ENCODE measurements at places on chromosomes 16 and 17. TPM values are rescaled to one million over a fixed set of nuclear protein-coding genes. Genes with fewer than 3 reads are reported as not detected.

- DNase-seq: peak; percentile 53
- peaks cover 7% of the 10 kb centered on the region for H3K36me3 ChIP-seq
- H3K4me1 ChIP-seq: peaks cover 21% of the 10 kb centered on the region
- H3K4me3 ChIP-seq: no peak overlapping the region
- no peaks in the 10 kb centered on the region for H3K27me3 ChIP-seq
Measured at GRCh38 chr17:47862621-47863440, 11.9 kb upstream of the SP6 start.

- H3K27me3 ChIP-seq: no peaks in the 10 kb centered on the region
- DNase-seq: no peak
- H3K4me1 ChIP-seq: peaks cover 5% of the 10 kb centered on the region
- H3K36me3 ChIP-seq: peaks cover 10% of the 10 kb centered on the region
Measured at GRCh38 chr16:69769404-69769803, 7.3 kb downstream of the WWP2 start.

- H3K27me3 ChIP-seq: no peaks in the 10 kb centered on the region
- H3K27ac ChIP-seq: no peak overlapping the region
- DNase-seq: no peak
Measured at GRCh38 chr16:26765087-26765486, 301.6 kb upstream of the C16orf82 start.

Gene CCL5
- not detected for total RNA-seq

Gene SLC6A4
- not detected for total RNA-seq

Gene MLX
- 37.3 TPM for total RNA-seq
